Thymus (tissue), 14 donors: ENCODE measurements at places on chromosomes 5 and 9. TPM values are rescaled to one million over a fixed set of nuclear protein-coding genes. Genes with fewer than 3 reads are reported as not detected.

DNA sequence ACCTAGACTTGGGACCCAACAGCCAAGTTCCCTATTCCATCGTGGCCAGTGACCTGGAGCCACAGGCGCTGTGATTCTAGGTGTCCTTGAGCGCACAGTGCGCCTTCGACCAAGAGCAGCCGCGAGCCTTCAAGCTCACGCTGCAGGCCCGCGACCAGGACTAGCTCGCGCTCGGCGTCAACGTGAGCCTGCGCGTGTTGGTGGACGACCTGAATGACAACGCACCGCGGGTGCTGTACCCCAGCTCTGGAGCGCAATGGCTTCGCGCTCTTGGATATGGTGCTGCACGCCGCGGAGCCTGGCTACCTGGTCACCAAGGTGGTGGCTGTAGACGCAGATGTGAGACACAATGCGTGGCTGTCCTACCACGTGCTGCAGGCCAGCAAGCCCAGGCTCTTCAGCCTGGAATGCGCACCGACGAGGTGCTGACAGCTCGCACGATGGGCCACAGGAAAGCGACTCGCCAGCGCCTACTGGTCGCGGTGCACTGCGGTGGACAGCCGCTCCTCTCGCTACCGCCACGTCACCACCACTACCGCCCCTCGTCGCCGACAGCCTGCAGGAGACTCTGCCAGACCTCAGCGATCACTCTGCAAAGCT, 11.4 kb downstream of the PCDHGA12 start:
- DNase-seq: no peak

DNA sequence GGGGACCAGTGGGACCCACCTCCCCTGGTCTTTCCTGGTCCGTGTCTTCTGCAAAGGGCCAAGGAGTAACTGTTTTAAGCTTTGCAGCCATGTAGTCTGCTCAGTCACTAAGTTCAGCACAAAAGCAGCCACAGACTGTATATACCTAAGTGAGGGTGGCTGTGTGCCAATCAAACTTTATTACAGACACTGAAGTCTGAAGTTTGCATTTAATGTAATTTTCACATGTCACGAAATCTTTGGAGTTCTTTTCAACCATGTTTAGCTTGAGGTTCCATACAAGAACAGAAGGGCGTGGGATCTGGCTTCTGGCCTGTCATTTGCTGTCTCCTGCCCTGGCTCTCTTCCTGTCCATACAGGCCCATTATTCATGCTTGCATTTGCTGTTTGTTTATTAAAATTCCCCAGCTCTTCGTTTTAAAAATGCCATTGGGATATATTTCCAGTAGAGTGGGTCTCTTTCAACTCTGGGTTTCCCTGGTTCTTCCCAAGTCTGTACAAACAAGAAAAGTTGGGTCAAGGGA, 64.2 kb upstream of the ECM2 start:
- DNase-seq: no peak

GRCh38 chr9:134814598-134815215, 65.9 kb upstream of the FCN2 start:
- no peak for DNase-seq

Gene SLC45A2
- not detected for total RNA-seq

- DNase-seq: no peak
These were observed 481.7 kb upstream of the PAPPA start for GRCh38 chr9:115671963-115672305.

- no peak for DNase-seq
These were observed 297.2 kb downstream of the SPOCK1 start for GRCh38 chr5:137201876-137202275.

Gene GTF3C5
- 64.0 TPM for total RNA-seq

Gene OSMR
- total RNA-seq: 7.6 TPM
